Uterine smooth muscle cell (primary cell): ENCODE measurements at places on chromosomes 7 and 10. TPM values are rescaled to one million over a fixed set of nuclear protein-coding genes. Genes with fewer than 3 reads are reported as not detected.

Gene VIPR2
- not detected in 2 replicates for total RNA-seq

Gene FKBP6
- under 0.01 TPM in 1 of 2 replicates, not detected in the other for total RNA-seq

Gene HOXA9
- total RNA-seq = 8.6 and 13.6 TPM in 2 replicates

Gene RNLS
- 10.2 and 13.2 TPM in 2 replicates for total RNA-seq

Gene SPRN
- 0.22 and 0.50 TPM in 2 replicates for total RNA-seq

Gene C10orf143
- total RNA-seq = 0.44 and 0.75 TPM in 2 replicates

Gene WEE2
- total RNA-seq = not detected in 2 replicates

Gene PTF1A
- not detected in 2 replicates for total RNA-seq

Gene AVPI1
- total RNA-seq = 23.0 and 32.1 TPM in 2 replicates

Gene HEPACAM2
- 0.11 TPM in 1 of 2 replicates, not detected in the other for total RNA-seq

Gene CCDC136
- 14.7 and 17.9 TPM in 2 replicates for total RNA-seq

Gene SRRM3
- 0.33 and 0.50 TPM in 2 replicates for total RNA-seq

Gene CALML5
- not detected in 2 replicates for total RNA-seq

Gene WNT8B
- not detected in 2 replicates for total RNA-seq

Gene GRID2IP
- total RNA-seq = not detected in 2 replicates

Gene CCDC186
- total RNA-seq = 12.2 and 18.5 TPM in 2 replicates

Gene SMIM30
- 64.9 and 76.3 TPM in 2 replicates for total RNA-seq

Gene AGMO
- not detected in 2 replicates for total RNA-seq

Gene PRLHR
- total RNA-seq = 0.12 TPM in 1 of 2 replicates, not detected in the other

Gene DGKB
- total RNA-seq = 8.1 and 10.8 TPM in 2 replicates

Gene RPP30
- total RNA-seq = 35.1 and 48.9 TPM in 2 replicates

Gene ZNF282
- total RNA-seq = 18.5 and 20.1 TPM in 2 replicates

Gene BCL7B
- 22.7 and 26.1 TPM in 2 replicates for total RNA-seq

Gene OPN1SW
- total RNA-seq = not detected in 2 replicates

Gene ANXA8L1
- 0.22 TPM in 1 of 2 replicates, not detected in the other for total RNA-seq

Gene GHRHR
- not detected in 2 replicates for total RNA-seq

Gene PAPOLB
- 0.11 and 0.12 TPM in 2 replicates for total RNA-seq

Gene PLXDC2
- 0.77 and 6.9 TPM in 2 replicates for total RNA-seq

Gene ADARB2
- total RNA-seq = not detected in 2 replicates

Gene TFEC
- total RNA-seq = 0.11 and 0.50 TPM in 2 replicates

Gene LDB3
- total RNA-seq = under 0.01 TPM in 1 of 2 replicates, not detected in the other

Gene ST8SIA6
- total RNA-seq = not detected in 2 replicates
